Central memory CD4-positive, alpha-beta T cell (primary cell): ENCODE measurements at places on chromosomes 16 and 17.

GRCh38 chr17:1720856-1721386 is 3.6 kb upstream of the WDR81 start:
- peak; percentile 60 for DNase-seq

DNA sequence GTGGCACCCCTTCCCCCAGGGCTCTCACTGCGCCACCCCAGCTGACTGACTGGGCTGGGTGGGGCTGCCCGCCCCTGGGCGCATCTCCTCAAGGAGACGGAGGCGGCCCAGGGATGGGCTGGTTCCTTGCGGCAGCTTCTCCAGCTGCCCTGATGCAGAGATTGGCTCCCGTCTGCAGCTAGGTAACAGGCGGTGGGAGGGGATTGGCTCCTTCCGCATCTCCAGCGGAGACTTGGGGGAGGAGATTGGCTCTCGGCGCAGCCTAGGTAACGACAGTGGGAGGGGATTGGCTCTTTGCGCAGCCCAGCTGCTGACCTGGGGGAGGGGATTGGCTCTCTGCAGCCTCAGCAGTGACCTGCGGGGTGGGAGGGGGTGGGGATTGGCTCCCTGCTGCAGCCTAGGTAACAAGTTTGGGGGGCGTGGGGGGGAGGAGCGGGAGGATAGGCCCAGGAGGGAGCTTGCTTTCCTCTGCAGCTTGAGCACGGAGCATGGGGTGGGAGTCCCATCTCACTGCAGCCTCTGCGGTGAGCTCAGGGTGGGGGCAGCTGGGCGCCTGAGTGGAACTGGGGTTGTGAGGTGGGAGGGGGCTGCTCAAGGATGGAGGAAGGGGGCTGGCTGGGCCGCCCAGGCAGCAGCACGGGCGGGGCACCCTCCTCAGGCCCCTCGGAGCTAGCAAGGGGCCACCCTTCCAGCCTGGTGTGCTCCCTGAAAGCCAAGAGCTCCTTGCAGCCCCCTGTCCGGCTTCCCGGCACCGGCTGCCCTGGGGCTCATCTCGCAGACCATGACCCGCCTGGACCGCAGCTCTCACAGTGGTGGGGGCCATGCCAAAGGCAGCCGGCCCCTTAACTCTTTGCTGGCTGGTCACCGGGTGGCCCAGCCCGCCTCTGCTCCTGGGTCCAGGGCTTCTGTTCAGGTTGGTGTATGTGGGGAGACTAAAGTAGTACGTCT is 6.4 kb downstream of the NFE2L1 start:
- no peak for DNase-seq

DNA sequence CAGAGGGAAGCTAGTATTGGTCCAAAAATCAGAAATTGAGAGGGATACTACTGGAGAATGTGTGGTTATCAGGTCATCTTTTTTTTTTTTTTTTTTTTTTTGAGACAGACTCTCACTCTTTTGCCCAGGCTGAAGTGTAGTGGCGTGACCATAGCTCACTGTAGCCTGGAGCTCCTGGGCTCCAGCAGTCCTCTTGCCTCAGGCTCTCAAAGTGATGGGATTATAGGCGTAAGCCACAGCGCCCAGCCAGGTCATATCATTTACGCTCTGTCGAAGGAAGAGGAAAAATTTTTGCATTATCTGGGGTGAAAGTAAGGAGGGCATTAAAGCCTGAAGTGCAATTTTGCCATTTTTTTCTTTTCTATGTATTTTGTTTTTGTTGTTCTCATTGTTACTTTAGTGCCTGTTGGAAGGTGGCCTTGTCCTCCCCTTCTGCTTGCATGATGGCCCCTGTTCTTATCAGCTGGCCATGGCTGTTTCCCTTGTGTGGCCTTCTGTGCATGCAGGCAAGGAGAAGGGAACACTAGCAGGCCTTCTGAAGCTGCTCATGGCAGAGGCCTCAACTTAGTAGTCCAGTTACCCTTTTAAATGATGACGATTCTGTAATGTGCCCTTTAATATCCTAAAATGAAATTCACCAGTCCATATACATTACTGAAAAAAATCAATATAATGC is 118.3 kb downstream of the SPECC1 start:
- DNase-seq, result no peak

DNA sequence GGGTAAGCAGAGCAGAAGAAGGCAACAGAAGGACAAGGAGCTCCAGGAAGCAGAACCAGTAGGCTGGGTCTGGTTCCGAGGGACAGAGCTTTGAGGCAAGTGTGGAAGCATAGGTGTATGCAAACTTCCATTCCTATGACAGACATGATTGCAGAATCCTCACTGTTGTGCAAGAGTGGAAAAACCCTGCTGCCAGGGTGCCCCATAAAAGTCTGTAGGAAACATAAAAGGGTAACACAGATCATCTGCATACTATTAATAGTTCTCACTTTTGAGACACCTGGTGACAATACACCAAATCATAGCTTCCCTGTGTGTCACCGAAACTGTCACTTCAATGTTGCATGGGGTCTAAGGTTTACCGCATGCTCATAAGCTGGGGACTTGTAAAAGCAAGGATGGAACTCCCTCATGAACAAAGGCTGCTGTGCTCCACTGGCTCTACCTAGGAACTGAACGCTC is 39.7 kb downstream of the ARHGAP17 start:
- no peak for DNase-seq

DNA sequence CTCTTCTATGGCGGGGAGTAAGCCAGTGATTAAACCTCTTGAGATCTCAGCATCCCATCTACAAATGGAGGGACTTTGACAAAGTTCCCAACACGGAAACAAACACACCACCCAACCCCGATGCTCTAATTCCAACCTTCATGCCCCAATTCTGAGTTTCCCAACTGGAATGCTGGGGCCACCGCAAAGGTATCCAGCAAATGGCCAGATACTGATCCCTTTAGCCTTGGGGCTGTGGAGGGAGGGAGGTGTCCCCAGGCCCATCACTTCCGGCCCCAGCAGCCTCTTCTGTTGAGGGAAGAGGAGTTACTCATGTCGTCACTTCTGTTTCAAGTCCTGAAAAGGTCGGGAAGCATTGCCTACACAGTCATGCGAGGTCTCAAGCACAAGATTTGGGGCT is 154.8 kb upstream of the RPH3AL start:
- DNase-seq, result no peak

GRCh38 chr16:89383095-89384003 is 107.0 kb downstream of the ANKRD11 start:
- no peak for DNase-seq

- DNase-seq, result no peak
These were observed 17.3 kb upstream of the AKAP1 start for GRCh38 chr17:57067781-57068180.

- DNase-seq, result no peak
These were observed 107.3 kb downstream of the OR1D5 start for GRCh38 chr17:2955931-2956582.

GRCh38 chr17:37019117-37019740 is 70.5 kb downstream of the AATF start:
- DNase-seq, result no peak

- DNase-seq, result no peak
These were observed 846 bp downstream of the ITGB3 start for GRCh38 chr17:47254403-47254943.

DNA sequence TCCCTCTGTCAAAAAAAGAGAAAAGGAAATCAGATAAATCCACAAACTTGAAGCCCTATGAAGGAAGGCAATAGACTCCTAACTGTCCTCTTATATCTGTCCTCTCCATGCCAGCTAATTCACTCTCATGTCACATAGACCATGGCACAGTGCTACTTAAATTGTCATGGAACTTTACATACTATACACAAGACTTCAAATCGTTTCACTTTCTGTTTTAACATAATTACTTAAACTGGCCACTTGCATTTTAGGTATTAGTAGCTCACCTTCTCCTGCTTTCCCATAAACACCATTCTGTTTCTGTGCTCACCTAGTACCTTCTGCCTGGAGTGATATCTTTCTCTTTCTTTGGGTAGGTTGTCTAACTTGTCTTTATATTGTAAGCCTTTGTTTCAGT is 816.7 kb upstream of the KIF2B start:
- no peak for DNase-seq

- no peak for DNase-seq
These were observed 13.2 kb upstream of the CDIPT start for GRCh38 chr16:29876217-29876593.

DNA sequence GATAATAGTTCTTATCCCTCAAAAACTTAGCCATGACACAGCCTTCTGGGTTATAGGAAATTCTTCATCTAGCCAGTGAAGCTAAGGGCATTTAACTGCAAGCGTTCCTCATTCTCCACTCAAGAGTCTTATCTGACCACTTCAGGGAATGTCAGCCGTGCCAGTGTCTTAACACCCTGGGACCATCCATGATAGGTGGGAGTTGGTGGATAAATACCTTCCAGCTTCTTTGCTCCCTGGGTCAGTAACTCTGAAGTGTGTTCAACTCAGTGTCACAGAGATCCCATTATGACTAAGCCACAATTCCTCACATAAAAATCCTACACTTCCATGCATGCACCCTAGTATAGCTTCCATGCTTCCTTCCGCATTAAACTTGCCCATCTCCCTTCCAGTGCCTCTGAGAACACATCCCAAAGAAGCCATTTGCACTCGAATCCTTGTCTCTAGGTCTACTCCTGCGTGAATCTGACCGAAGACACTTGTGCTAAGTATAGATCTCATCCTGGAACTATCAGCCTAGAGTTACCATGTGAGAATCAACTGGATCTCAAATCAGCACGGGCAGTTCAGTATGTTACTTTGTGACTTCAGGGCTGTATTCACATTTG is 264.3 kb upstream of the MAF start:
- DNase-seq, result no peak
